ENCODE measurements at places on chromosomes 3 and 15.

- DNase-seq: no peak
- no peaks in the 10 kb centered on the region for H3K36me3 ChIP-seq
- H3K27ac ChIP-seq: no peak overlapping the region
- no peaks in the 10 kb centered on the region for H3K4me1 ChIP-seq
Observed at GRCh38 chr15:56894601-56895000, 23.8 kb upstream of the TCF12 start.

- H3K27ac ChIP-seq: no peak overlapping the region
- H3K27me3 ChIP-seq: no peaks in the 10 kb centered on the region
- no peak overlapping the region for H3K4me3 ChIP-seq
- peaks cover 10% of the 10 kb centered on the region for H3K4me1 ChIP-seq
Observed at GRCh38 chr15:68389936-68390817, 41.8 kb downstream of the ITGA11 start.

DNA sequence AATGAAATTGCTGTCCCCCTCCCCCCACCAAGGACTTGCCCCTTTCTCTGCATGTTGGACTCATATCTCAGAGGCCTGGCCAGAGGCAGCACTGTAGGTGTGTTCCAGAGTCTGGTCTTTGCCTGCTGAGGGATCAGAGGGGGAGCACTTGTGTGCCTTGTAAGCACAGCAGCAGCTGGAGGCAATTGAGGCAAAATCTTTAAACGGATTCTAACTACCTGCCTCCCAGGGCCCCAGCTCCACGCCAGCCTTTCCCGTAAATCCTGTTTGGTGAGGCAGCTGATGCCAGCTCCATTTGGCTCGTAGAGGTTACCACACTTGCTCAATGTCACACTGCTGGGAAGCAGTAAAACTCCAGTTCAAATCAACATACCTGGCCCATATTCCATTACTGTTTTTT is 2.3 kb upstream of the IDH2 start:
- H3K27me3 ChIP-seq: no peaks in the 10 kb centered on the region
- DNase-seq: peak; percentile 51
- no peaks in the 10 kb centered on the region for H3K36me3 ChIP-seq
- H3K27ac ChIP-seq: no peak overlapping the region
- no peak overlapping the region for H3K4me3 ChIP-seq
- H3K4me1 ChIP-seq: peaks cover 32% of the 10 kb centered on the region

DNA sequence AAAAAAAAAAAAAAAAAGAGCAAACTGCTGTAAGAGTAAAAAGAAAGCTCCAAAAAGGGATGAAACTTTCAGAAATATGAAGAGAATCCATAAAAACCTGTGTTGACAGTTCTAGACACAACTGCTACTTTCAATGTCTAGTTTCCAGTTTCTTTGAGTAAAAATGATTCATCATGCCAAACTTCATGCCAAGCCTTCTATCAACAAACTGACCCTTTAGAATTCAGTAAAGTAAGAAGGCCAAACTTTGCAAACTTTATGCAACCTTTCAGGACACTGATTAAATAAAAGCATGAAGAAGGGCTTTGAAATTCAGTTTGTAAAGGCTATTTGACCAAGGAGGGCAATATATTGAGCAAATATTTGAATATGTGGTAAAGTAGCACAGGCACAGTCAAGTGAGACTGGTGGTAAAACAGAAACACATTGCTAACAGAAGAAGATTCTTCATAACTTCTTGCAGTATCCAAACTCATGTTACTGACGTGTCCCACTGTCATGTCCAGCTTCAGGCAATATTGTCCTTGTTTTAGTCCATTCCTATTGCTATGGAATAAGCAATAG is 56.3 kb upstream of the CFAP20DC start:
- no peak for DNase-seq
- H3K4me3 ChIP-seq: no peak overlapping the region
- no peaks in the 10 kb centered on the region for H3K36me3 ChIP-seq
- no peaks in the 10 kb centered on the region for H3K4me1 ChIP-seq

DNA sequence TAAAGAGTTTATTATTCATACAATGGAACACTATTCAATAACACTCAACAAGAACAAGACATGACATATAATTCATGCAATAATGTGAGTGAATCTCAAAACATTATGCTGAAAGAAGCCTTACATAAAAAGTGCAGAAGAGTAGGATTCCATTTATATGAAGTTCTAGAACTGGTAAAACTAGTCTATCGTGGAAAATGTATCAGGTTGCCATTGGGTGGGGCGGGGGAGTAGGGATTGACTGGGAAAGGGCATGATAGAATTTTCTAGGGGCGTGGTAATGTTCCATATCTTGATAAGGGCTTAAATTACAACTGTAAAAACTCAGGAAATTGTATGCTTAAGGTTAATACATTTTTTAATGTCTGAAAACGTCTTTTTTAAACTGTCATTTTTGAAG is 247.9 kb downstream of the SATB1 start:
- H3K27me3 ChIP-seq: no peaks in the 10 kb centered on the region
- H3K27ac ChIP-seq: no peak overlapping the region
- no peak overlapping the region for H3K4me3 ChIP-seq
- H3K4me1 ChIP-seq: no peaks in the 10 kb centered on the region

- no peak overlapping the region for H3K27ac ChIP-seq
- H3K4me1 ChIP-seq: peaks cover 6% of the 10 kb centered on the region
- no peaks in the 10 kb centered on the region for H3K36me3 ChIP-seq
- H3K4me3 ChIP-seq: no peak overlapping the region
- no peak for DNase-seq
Observed at GRCh38 chr3:148727231-148727630, 29.5 kb downstream of the AGTR1 start.

DNA sequence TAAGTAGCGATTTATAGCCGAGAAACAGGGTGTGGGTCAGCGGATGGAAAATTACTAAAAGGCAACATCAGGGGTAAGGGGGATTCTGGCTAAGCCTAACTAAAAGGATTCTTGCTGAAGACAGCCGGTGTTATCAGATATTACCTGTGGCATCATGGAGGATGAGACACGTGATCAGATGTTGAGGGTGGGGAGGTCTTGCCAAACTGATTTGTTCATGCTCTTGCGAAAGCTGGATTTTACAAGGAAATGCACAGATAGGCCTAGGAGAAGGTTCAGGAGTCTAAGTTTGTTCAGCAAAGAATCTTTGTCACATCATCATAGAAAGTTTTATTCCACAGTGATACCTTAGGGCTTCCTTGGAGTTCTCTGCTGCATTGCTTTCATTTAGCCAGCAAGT is 396.8 kb upstream of the TBL1XR1 start:
- no peak overlapping the region for H3K27ac ChIP-seq
- no peaks in the 10 kb centered on the region for H3K27me3 ChIP-seq
- H3K4me3 ChIP-seq: no peak overlapping the region
- H3K4me1 ChIP-seq: peaks cover 46% of the 10 kb centered on the region
- DNase-seq: no peak

DNA sequence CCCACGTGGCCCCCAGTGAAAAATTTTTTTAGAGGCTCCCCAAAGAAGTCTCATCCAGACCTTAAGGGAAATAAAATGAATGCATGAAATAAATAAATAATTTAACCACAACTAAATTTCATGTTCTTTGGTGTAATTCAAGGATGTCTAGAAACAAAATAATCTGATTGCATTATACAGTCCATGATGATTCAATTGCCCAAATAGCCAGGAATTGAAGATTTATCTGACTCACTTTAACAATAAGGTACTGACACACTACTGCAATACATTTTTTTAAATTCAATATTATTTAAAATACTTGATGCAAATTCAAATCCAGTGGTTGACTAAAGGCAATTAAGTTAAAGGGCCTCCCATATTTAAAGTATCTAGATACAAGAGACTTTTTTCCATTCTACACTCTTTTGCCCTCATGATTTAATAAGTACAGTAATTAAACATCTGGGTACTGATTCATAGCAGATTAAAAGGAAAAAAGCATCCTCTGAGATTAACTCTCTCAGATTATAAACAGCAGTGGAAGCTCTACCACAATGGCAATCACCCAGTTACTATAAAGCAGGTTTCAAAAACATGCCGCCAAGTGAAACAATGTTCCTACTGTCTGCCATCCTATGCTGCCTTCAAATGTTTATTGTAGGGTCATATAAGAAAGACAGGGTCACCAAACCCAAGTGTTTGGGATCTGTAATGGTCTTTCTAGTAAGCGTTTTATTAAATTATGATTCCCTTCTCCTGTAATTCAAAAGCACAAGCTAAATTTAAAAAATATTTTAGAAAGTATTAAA is 9.9 kb downstream of the UQCC5 start:
- H3K4me3 ChIP-seq: no peak overlapping the region
- peaks cover 33% of the 10 kb centered on the region for H3K36me3 ChIP-seq
- no peak for DNase-seq
- H3K27ac ChIP-seq: no peak overlapping the region

- no peak for DNase-seq
- peak overlapping the region; percentile 61 for H3K27ac ChIP-seq
- H3K4me3 ChIP-seq: peak overlapping the region; percentile 43
- H3K4me1 ChIP-seq: peaks cover 31% of the 10 kb centered on the region
- no peaks in the 10 kb centered on the region for H3K27me3 ChIP-seq
Observed at GRCh38 chr3:142027735-142028134, 121.6 kb downstream of the TFDP2 start.

DNA sequence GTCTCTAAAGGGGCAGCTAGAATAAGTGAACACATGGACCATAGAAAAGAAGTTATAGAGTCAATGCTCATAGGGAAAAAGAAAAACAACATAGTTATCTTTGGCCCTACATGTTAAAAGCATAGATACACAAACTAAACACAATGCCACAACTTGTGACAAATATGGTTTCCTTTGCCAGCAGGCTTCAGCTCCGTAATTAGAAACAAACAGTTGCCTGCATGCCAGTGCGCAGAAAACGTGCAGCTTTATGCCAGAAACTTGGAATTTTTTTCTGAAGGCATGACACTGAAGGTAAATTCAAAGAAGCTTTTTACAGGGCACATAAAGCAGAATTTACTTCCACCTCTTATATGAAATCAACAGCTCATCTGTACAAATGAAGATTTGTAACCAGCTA is 2.2 kb upstream of the CPNE4 start:
- no peaks in the 10 kb centered on the region for H3K4me1 ChIP-seq
- no peaks in the 10 kb centered on the region for H3K36me3 ChIP-seq
- peaks cover 59% of the 10 kb centered on the region for H3K27me3 ChIP-seq
- H3K27ac ChIP-seq: no peak overlapping the region

- no peak overlapping the region for H3K4me3 ChIP-seq
- DNase-seq: no peak
- H3K4me1 ChIP-seq: peaks cover 82% of the 10 kb centered on the region
- H3K36me3 ChIP-seq: peaks cover 94% of the 10 kb centered on the region
- no peaks in the 10 kb centered on the region for H3K27me3 ChIP-seq
Observed at GRCh38 chr15:78007964-78008886, 69.3 kb downstream of the TBC1D2B start.

DNA sequence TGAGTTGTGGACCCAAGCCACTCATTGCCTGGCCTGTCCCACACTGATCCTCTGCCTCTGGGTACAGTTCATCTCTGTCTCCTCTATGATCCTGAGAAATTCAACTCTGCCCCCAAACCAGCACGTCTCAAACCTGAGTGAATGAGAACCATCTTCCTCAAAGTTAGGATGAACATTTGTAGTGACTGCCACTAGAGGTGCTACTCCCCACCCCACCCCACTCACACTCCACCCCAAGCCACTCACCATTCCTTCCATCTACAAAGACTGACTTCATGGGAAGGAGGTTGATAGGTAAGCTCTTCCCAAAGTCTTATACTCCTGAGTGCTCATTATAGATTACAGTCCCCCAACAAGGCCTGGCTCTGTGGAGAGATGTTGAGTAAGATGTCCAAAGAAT is 43.8 kb downstream of the NEK10 start:
- no peak overlapping the region for H3K4me3 ChIP-seq
- no peak overlapping the region for H3K27ac ChIP-seq

GRCh38 chr15:59177317-59177660 is 29.4 kb upstream of the LDHAL6B start:
- H3K36me3 ChIP-seq: peaks cover 57% of the 10 kb centered on the region
- H3K27me3 ChIP-seq: no peaks in the 10 kb centered on the region
- peaks cover 53% of the 10 kb centered on the region for H3K4me1 ChIP-seq
- DNase-seq: no peak
- H3K27ac ChIP-seq: no peak overlapping the region

- H3K27ac ChIP-seq: no peak overlapping the region
- no peak overlapping the region for H3K4me3 ChIP-seq
- H3K36me3 ChIP-seq: no peaks in the 10 kb centered on the region
- peaks cover 21% of the 10 kb centered on the region for H3K27me3 ChIP-seq
Observed at GRCh38 chr15:89781055-89781454, 4.9 kb downstream of the MESP2 start.

DNA sequence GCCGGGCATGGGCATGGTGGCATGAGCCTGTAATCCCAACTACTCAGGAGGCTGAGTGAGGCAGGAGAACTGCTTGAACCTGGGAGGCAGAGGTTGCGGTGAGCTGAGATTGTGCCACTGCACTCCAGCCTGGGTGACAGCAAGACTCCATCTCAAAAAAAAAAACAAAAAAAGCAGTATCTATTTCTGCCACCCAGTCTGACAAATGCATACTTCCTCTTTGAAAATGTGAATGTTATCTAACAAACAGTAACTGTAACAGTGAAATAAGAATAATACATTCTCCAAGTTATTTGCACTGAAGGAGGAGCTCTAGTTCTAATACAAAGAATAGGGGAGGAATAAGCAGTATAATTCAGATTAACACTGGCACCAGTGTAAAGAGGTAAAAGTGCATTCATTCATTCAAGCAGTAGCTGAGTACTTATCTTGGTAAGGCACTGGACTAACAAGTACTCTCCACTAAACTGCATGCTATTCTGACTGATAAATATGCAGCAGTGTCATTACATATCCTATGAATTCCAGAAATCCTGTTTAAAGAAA is 12.9 kb downstream of the VPS13C start:
- peaks cover 14% of the 10 kb centered on the region for H3K36me3 ChIP-seq
- H3K4me1 ChIP-seq: peaks cover 47% of the 10 kb centered on the region
- no peak overlapping the region for H3K4me3 ChIP-seq

- H3K4me3 ChIP-seq: no peak overlapping the region
- no peak for DNase-seq
- H3K27me3 ChIP-seq: no peaks in the 10 kb centered on the region
- H3K4me1 ChIP-seq: no peaks in the 10 kb centered on the region
Observed at GRCh38 chr3:99534951-99535704, 103.3 kb upstream of the COL8A1 start.

DNA sequence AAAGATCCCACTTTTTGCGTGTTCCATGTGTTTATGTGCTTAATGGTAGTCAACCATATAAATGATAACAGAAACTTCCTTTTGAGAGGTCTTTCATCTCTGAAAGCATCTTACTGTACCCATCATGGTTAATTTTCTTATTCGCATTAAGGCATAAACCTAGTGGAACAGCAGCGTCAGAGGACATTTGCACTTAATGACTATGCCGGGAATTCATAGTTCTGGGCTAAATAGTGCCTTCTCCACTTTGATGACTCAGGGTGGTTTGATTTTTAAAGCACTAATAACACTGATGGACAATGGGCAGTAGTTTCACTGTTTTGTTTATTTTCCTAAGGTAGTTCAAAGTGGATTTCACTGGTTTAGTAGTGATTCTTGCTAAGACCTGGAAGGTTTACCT is 455.3 kb downstream of the DIPK2A start:
- H3K27me3 ChIP-seq: no peaks in the 10 kb centered on the region
- DNase-seq: no peak
- H3K4me3 ChIP-seq: no peak overlapping the region
- H3K36me3 ChIP-seq: no peaks in the 10 kb centered on the region

All from spleen (tissue), 13 donors.